Activated CD8-positive, alpha-beta memory T cell treated with anti-CD3 and anti-CD28 coated beads for 1 hour (primary cell): ENCODE measurements at places on chromosomes 1 and 21.

- DNase-seq: no peak
Observed at GRCh38 chr1:241702442-241703373, 50.6 kb downstream of the WDR64 start.

GRCh38 chr1:203628201-203629015 is 1.8 kb downstream of the ATP2B4 start:
- no peak for DNase-seq

DNA sequence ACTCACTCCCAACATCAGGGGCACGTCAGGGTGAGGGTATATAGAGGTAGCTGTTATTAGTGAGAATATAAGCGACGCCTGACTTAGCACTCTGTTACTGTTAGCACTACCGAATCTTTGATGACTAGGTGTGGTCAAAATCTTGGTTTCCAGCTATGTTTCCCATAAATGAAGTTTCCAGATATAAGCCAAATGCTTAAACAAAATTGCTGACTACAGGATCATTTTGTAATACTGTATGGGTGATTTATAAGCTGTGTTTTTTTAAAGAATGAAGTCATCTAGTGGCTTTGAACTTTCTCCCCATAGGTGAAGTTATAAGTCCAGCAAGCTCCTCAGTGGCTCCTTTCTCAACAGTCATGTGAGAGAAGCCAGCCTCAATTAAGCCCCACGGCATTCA is 23.7 kb downstream of the KCNJ15 start:
- no peak for DNase-seq

DNA sequence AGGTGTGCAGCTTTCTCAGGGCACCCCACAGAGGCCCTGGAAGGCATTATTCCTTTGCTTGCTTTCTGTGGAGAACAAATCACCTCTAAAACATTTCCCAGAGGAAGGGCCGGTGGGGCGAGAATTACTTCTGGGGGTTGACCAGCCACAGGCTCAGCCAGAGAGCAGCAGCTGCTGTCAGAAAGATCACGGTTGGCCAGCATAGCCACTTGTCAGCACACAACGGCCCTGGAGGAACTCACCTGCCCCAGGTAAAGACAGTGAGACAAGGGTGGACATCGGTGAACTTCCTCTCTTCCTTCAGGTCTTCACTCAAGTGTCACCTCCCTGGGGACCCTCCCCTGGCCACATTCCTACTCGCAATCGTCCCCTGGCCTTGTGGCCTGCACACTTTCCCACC is 69.5 kb upstream of the CLDN14 start:
- no peak for DNase-seq

DNA sequence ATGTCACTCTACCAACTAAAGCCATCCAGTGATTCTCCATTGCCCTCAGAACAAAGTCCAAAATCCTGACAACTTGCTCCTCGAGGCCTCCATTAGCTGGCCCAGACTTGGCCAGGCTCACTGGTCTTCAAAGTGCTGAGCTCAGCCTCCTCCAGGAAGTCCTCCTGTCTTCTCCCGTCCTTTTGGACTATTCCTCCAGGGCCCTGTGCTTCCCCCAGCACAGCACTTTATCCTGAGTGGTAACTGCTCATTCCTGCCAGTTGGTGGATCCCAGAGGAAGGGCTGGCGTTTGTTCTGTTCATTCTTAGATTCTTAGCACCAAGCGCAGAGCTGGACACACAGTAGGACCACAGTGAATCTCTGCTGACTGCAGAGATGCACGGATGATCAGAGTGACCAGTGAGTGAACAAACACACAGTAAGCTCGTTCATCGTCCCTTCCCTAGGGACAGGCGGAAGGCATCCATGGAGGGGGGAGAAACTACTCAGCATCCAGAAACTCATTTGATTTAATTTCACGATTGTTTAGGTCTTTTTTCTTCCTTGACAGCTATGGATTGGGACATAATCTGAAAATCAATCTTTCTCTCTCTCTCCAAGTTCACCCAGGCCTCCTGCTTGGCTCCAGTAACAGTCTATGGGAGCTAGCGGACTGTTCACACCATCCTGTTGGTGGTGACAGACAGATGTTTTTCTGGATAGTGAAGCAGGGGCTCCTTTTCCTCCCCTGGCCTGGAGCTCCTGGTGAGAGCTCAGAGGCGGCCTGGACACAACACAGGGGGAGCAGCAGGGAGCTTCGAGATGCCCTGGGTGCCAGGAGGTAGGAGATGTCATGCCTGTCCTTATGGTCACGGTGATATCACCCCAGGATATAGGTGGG is 180.2 kb downstream of the PTPRU start:
- no peak for DNase-seq

GRCh38 chr1:43270421-43271095 is 775 bp downstream of the TMEM125 start:
- no peak for DNase-seq

DNA sequence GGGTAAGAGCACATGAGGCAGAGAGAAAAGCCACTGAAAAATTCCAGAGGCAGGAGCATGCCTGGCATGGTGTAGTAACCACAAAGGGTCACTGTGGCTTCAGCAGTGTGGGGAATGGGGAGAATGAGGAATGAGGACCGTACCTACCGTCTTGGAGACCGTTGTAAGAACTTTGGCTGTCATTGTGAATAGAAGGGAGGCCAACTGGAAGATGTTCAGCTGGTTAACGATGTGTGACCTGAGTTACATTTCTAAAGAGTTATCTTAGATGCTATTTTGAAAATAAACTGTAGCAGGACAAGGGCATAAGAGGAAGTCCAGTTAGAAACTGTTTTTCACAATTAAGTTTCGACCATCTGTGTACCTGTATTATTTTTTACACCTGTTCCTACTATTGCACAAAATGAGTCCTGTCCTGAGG is 365.5 kb upstream of the SGIP1 start:
- DNase-seq: no peak
